Left colon (tissue), 2 donors: ENCODE measurements at places on chromosomes 2 and 18.

DNA sequence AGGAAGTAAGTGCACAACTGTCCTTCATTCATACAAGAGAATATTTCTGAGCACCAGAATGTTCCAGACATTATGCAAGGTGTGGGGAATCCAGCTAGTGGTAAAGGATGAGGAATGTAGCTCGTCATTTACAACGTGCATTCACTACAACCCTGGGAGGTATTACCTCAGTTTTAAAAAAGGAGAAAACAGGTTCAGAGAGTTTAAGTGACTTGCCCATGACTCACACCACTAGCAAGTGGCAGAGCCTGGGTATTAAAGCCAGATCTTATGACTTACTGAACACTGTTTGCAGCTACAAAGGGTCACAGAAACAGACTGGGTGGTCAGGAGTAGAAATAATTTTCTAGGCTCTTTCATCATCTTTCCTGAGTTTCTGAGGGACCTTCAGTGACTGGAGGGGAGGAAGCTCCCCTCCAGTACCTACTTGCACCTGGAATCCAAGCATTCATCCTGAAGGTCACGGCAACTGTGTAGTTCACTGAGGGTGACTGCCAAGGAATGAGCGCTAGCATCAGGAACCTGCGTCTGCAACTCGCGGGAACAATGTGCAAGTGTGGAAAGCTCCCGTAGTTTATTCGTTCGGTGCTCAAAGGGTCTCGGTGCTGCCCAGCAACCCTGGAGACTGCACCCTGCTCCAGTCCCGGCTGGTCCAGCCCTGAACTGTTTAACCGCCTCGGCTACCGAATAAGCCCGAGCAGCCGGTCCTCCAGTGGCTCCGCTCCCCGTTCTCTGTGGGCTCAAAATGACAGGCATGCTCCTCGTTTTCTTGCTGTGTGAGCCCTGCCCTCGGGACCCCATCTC, 647 bp downstream of the CCDC121 start:
- DNase-seq: no peak

- DNase-seq: no peak
Observed at GRCh38 chr2:174124181-174124580, 124.2 kb downstream of the OLA1 start.

DNA sequence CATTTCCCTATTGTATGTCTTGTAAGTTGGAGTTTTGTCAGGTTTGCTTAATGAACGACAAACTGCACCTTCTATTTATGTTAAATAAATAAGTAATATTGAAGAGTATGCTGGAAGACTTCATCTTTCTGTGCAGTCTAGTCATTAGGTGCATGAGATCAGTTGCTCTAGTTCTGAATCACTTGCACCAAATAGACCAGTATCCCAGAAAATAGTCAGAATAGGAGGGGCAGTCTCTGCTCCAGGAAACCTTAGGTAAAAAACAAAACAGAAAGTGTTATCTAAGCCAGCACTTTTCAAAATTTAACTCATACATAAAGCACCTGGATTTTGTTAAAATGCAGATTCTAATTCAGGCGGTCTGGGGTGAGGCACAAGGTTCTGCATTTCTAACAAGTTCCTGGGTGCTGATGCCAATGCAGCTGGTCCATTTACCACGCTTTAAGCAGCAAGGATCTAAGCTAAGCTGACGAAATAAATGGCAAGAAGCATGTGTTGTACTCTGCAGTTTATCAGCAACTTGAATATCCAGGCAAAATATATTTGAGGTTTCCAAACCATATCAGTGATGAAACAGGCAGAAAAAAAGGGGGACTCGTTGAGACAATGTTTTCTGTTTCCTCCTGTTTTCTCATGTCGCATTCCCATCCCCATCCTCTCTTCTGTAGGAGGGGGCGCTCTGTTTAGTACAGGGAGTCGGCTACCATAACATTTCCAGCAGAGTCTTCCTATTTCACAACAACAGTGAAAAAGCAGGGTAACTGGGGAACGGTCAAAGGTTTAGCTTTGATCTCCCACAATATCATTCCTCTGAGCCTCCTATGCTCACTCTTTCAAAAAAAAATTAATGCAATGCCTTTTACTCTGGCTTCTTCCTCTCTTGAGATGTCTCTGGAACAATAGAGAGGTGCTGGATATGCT, 106.4 kb downstream of the MBD2 start:
- DNase-seq: no peak

- no peak for DNase-seq
Observed at GRCh38 chr2:130314377-130314776, 28.3 kb upstream of the IMP4 start.

DNA sequence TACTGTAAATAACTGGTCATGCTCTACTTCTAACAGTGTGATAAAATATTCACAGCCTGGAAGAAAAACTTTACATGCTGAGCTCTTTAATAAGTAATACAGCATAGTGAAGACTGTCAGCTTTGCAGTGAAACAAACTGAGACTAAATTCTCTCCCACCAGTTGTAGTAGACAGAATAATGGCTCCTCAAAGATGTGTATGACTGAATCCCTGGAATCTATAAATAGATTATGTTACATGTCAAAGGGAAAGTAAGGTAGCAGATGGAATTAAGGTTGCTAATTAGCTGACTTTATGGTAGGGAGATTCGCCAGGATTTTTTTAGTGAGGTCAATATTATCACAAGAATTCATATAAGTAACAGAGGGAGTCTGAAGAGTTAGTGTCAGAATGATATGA, 609.5 kb upstream of the VRK2 start:
- DNase-seq: no peak

DNA sequence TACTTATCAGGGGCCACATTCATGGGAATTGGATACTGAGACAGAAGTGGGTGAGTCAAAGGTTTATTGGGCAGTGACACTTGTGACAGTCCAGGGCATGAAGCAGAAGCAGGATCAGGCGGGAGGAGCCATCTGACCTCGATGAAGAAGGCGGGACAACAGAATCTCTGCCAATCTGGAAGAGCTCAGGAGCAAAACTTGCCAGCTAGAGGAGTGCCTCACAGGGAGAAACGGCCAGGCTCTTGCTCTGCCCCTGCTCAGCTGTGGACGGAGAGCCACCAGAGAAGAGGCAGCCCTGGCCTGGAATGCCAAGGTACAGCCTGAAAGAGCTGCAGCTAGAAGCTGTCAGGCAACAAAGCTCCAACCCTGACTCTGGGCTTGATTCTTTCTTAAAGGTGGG, 16.9 kb downstream of the DAW1 start:
- peak; percentile 32 for DNase-seq

DNA sequence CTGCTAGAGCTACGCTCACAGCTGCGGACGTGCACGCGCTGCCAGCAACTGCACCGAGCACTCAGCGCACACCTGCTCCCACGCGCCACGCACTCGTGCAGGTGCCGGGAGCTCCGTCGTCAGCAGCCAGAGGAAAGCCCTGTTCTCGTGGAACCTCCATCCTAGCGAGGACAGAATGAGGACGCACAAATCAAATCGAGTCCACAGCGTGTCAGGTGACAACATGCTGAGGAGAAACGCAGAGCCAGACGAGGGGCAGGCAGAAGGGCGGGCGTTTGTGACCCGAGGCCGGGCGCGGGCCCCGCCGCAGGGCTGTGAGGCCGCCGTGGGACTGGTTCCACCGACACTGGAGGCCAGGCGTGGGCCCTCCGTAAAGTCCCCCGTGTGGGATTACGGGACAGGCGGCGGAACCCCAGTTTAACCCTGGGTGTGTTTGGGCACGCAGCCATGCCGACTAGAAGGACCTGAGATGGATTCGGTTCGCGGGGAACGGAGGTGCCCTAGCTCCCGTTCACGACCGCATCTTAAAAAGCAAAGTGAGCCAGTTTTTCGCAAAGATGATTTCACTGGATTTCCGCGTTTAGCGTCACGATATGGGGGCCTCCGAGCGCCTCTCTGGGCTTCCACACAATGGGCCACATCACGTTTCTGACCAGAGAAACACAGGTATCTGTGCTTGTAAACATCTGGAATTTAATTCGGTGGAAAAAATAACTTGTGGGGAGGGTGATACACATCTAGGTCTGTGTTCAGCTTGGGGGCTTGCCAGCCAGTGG, 26.9 kb upstream of the ALKAL2 start:
- DNase-seq: no peak

GRCh38 chr18:79540904-79541282, 138.7 kb upstream of the CTDP1 start:
- DNase-seq: no peak

GRCh38 chr2:168243061-168243460, 4.3 kb downstream of the STK39 start:
- DNase-seq: no peak

DNA sequence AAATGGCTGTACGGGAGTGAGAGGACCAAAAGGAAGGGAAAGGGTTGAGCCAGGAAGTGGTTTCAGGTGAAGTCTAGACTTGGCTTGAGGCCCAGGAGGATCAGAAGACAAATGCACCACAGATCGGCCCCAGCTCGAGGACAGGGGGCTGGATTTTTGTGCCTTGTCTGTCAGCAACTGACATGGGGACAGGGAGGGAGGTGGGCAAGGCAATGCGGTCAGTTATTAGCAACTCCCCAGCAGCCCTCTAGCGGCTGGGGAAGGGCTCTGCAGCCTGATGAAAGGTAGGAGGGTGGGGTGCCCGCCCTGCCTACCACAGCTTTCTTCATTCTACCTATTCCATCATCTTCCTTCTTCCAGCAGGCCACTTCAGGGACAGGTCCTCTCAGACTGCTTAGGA, 50.0 kb downstream of the CPO start:
- DNase-seq: peak; percentile 15

DNA sequence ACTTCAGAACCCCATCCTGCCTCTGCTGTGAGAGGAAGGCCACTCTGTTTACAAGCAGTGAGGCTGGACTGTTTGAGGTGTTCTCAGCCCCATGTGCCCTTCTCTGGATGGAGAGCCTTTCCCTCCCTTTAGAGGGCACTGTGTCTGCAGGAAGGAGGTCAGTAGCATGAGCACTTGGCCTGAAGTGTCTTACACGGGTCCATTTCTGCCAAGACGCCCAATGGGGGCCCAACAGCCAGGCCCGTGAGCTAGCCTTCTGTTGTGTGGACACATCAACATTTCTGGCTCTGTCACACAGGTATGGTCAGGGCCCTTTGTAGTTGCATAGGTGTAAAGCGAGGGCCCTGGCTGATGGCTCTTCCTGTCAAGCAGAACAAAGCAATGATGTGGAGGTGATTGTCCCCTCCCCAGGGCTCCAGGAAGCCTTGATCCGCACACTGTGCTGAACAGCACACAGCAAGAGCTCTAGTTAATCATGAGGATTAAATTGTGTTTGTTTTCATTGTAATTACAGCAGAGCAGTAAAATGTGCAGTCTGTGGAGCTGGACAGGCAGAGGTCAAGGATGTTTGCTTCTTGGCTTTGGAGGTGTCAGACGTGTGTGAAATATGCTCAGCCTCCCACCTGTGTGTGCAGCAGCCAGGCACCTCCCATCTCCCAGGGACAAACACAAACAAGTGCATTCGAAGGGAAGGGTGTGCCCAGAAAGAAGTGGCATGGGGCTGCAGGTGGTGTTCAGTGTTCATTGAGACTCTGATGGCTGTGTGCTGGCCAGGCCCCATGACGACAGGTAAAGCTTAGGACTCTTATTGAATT, 132.1 kb downstream of the SH3RF3 start:
- peak; percentile 23 for DNase-seq

GRCh38 chr2:85864654-85865053, 24.1 kb downstream of the ST3GAL5 start:
- no peak for DNase-seq

DNA sequence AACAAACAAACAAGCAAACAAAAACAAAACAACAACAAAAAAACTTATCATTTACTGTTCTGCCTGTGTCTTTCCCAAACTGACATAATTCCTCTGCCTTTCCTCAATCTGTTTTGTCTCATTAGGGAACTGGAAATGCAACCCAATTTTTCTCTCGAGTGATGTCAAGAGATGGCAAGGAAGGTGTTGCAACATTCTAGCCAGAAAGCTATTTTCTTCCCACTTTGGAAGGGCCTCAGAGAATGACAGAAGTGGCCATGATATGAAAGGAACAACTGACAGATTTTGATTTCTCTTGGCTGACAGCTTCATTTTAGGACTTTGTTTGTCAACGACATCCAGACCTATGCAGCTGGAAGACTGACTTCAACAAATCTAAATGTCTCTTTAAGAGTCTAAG, 24.7 kb downstream of the RND3 start:
- no peak for DNase-seq

DNA sequence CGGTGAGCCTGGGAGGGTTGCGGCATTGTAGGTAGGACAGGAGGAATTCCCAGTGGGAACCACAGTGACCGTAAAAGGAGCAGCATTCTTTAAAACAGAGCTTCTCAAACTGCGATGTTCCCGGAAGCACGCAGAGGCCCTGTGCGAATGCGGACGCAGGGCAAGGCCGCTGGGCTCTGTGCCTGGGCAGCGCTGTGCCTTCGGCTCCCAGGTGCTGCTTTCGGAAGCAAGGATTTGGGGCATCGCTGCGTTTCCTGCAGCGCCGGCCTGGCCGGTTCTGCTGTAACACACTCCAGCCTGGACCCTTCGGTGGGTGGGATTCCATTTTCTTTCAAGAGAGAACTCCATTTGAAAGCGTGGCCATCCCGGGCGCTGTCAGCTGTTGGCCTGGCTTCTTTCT, 118.6 kb downstream of the PTGR3 start:
- no peak for DNase-seq

GRCh38 chr2:201403880-201404279, 46.7 kb upstream of the FLACC1 start:
- DNase-seq: no peak
